ENCODE measurements at places on chromosomes 3 and 15. TPM values are rescaled to one million over a fixed set of nuclear protein-coding genes. Genes with fewer than 3 reads are reported as not detected.

- peak; percentile 72 for DNase-seq
Measured at GRCh38 chr15:90001062-90001682, at the start of gene ZNF710. ZNF710 (plus strand) TSS chr15:90001324; CDS start chr15:90067138, 65,814 bp downstream.

DNA sequence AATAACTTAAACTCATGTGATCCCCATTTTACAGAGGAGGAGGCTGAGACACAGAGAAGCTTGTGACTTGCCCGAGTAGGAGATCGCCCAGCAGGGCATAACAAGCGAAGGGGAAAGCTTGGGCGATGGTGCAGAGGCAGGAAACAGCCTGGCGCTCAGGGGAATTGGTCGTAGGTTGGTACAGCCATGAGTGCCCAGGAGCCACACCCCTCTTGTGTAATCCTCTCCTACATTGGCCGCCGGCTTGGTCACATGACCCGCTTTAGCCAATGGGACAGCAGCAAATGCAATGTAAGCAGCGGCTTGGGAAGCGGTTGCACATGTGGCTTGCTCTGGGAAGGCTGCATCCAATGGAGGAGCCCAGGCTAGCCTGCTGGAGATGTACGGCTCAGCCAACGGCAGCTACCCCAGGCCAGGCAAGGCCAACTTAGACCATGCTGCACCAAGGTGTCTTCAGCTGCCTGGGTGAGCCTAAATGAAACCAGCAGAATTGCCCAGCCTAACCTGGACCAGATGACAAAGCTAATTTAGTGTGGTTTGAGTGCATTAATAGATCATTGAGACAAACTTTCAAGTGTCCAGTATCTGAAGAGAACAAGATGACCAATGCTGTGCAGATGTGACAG is 50.3 kb upstream of the SLC6A6 start:
- no peak for DNase-seq

POPDC2 gene
- 1.6 TPM for total RNA-seq

- no peak for DNase-seq
Measured at GRCh38 chr3:108705045-108705444, 52.2 kb downstream of the RETNLB start.

ZDHHC23 gene
- 3.3 TPM for total RNA-seq

DUSP7 gene
- total RNA-seq, result 2.9 TPM

DNA sequence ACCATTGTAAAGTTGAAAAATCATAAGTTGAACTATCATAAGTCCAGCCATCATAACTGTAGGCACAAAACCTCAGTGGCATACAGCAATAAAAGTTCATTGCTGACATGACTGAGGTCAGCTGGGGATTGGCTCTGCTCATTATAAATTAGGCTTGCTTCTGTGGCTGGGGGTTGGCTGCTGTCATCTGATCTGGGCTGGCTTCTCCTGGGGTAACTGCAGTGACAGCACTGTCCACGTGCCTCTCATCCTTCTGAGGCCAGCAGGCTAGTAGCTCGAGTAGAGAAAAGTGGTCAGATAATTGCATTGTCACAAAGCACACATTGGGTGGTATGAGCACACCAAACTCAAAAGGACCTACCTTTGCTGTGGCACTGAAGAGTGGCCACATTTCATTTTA is 31.3 kb downstream of the CMTM7 start:
- DNase-seq, result no peak

DNA sequence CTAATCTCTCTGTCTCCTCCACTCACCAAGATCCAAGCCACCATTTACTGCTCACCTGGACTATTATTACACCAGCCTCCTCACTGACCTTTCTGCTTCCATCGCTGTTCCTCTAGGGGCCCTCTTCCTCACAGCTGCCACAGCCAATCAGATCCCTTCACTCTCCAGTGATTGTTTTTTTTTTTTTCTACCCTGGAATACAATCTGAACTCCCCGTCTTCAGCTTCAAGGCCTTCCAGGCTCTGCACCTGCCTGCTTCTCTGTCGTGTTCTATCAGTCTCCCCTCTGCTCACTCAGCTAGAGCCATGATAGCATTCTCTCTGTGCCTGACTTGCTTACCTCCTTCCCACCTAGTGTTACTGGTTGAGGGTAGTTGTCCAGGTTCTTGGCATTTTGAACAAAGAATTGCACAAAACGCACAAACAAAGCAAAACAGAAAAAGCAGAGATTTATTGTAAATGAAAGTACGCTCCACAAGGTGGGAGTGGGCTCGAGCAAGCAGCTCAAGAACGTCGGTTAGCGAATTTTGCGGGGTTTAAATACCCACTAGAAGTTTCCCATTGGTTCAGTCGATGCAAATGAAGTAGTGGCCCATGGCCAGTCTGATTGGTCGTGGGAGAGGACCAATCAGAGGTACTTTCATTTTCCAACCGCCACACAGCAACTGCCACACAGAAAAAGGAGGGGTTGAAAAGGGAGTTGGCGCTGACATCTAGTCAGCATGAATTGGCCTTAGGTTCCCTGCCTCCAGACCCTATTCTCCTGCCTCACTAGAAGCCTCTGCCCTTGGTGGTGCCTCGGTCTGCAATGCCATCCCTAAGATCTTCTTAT is 188.9 kb downstream of the TLE3 start:
- no peak for DNase-seq

GATM gene
- total RNA-seq, result 0.57 TPM

GRCh38 chr3:84692261-84692660 is 266.5 kb upstream of the CADM2 start:
- DNase-seq, result no peak

C2CD4A gene
- not detected for total RNA-seq
